ENCODE measurements at places on chromosomes 1 and 21.

DNA sequence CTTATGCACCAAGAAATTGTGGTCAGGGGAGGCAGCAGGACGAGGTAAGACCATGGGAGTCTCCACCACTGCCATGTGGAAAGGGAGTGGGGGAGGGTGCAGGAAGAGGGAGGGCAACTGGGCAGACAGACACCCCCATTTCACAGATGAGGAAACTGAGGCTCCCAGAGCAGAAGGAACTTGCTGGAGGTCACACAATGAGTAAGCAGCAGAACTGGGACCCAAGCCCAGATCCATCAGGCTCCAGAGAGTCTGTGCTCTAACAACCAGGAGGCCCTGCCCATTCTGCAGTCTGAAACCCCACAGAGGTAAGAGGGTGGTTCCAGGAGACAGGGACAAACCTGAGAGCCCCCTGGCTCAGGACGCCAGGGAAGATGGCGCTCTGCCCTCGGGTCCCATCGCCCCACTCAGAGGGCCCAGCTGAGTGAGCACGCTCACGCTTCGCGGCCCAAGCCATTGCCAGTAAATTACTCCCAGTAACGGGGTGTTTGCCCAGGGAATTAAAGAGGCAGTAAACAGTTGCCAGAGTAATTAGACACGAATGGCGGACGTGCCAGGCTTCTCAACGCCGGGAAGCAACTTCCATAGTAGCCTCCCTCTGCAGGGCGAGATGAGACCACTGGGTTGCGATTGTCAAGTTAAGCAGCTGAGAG, 59.2 kb downstream of the MATN1 start:
- no peak for DNase-seq

- DNase-seq: no peak
Measured at GRCh38 chr21:34180826-34181359, 107.5 kb downstream of the MRPS6 start.

GRCh38 chr1:147568551-147568950, 27.2 kb downstream of the BCL9 start:
- DNase-seq: no peak

GRCh38 chr1:94539496-94539895, 2.1 kb downstream of the F3 start:
- no peak for DNase-seq

- no peak for DNase-seq
Measured at GRCh38 chr1:54371942-54372275, 34.3 kb downstream of the SSBP3 start.

DNA sequence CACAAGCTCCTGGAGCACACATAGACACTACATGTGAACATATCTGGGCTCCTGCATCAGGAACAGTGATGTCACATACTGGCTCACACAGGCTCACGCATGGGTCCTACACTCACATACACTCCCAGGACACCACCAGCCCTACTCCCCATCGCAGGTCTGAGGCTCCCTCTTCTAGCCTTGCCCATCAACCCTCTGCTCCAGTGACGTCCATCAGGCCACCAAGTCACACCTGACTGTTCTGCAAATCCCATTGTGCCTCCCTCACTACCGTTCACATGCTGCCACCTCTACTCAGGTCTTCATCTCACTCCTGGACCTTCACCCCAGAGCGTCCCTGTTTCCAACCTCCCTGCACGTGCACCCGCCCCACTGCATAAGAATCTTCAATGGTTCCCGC, 18.1 kb downstream of the TFAP2E start:
- no peak for DNase-seq

DNA sequence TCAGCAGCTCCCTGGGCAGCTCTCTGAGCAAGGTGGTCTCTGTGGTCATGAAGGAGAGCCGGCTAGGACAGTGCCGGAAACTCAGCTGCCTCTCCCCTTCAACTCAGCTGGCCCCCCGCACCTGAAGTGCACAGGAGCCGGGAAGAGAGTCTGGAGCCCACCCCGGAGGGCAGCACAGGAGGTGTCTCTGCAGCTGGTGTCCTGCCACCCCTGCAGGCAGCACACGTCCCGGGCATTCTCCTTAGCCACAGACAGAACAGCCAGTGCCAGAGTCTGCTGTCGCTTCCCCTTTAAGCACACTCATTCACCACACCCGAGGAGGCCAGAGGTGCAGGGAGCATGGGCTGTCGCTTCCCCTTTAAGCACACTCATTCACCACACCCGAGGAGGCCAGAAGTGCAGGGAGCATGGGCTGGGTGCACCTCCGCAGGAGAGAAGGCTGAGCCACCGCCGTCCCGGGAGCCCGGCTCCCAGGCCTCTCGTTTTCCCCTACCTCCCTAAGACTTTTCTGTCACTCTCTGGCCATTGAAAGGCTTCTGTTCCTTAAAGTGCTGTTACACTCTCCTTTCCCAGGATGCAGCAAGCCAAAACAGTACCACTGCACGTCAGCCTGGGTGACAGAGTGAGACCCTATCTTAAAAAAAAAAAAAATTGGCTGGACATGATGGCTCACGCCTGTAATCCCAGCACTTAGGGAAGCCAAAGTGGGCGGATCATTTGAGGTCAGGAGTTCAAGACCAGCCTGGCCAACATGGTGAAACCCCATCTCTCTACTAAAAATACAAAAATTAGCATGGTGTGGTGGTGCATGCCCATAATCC, 16.9 kb upstream of the SAMD11 start:
- DNase-seq: no peak

DNA sequence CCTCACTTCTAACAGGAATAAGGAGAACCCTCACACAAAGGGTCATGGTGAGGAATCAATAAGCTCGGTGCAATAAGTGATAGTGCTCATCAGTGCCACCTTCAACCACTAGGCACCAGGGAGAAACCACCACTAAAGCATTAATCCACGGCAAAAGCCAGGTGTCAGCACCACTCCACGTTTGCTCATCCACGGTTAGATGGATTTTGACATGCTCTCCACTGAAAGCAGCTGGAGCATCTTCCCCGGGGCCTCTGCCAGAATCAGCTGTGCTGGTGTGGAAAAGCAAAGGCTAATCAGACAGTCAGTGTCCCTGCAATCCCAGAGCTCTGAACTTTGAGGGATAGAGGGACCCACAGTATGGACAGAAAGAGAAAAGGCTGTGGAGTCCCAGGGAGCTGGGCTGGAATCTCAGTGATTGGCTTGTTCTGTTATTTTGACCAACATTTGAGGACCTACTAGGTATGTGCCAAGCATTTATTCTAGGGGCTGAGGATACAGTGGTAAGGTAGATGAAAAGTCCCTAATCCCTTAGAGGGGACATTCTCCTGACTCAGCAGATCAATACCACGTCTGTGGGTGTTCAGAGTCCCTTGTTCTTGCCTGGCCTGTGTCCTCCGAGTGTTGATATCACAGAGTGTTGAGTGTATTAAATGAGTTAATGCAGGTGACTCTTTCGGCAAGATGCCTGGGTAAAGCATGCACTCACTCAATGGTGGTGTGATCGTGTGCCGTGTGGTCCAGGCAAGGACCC, 41.3 kb downstream of the FHAD1 start:
- DNase-seq: peak; percentile 11

DNA sequence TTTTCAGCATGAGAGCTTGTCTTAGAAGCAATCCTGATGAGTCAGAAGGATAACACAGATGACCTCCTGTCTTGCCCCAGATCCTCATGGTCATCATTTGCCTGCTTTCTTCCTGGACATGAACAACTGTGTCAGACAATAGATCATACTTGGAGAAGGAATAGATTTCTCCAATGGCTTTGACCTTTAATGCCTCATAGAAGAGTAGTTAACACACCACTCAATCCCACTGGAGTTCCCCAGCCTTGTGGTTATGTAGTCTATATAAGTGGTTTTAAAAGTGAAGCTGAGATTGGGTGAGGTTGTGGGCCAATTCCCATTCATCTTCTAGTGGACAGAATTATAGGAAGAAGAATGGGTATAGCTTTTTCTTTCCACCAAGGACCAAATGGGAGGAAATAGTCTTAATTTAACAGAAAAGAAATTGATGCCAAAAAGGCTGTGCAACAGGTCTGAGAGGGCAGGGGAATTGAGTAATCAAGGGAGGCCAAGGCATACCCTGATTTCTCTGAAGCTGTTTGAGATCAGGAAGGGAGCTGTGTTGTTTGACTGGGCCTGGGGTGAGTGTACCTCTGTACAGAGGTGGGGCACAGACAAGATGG, 14.4 kb downstream of the PRCC start:
- DNase-seq: no peak

Measured in SHP77 (cell line).